ENCODE measurements at places on chromosomes 4 and X.

GRCh38 chr4:151626228-151626627 lies 134.6 kb downstream of the GATB start:
- no peak for DNase-seq

GRCh38 chrX:136215559-136215958 lies 35.6 kb downstream of the MAP7D3 start:
- no peak for DNase-seq

- peak; percentile 36 for DNase-seq
These were observed 291.9 kb downstream of the FAM47A start for GRCh38 chrX:33840176-33840575.

DNA sequence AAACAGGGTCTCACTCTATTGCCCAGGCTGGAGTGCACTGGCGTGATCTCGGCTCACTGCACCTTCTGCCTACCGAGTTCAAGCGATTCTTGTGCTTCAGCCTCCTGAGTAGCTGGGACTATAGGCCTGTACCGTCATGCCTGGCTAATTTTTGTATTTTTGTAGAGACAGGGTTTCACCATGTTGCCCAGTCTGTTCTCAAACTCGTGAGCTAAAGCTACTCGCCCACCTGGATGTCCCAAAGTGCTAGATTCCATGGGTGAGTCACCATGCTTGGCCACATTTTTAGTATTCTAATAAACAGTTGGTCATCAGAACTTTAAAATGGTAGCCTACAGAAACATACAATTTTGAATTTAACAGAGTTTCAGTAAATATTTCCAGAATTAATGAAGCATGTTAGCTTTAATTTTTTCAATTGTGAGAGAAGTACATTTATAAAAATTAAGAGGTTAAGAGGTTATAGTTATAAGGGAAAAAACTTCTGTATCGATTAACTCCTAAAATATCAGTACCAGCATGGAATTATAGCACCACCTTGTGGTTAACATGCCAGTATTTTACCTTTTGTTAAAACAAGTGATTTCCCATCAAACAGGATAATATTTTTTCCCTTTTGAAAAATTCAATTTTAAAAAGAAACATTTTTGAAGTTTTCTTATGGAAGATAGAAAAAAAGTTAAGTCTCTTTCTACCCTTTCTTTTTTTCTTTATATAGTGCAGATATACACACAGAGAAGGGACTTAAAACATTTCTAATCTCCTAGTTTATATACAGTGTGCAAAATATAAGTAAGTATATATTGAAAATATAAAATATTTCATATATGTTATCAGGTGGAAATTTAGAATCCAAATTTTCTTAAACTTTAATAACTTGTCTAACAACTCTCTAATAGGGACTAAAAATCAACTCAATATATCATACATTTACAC lies 35.4 kb downstream of the CEP44 start:
- no peak for DNase-seq

DNA sequence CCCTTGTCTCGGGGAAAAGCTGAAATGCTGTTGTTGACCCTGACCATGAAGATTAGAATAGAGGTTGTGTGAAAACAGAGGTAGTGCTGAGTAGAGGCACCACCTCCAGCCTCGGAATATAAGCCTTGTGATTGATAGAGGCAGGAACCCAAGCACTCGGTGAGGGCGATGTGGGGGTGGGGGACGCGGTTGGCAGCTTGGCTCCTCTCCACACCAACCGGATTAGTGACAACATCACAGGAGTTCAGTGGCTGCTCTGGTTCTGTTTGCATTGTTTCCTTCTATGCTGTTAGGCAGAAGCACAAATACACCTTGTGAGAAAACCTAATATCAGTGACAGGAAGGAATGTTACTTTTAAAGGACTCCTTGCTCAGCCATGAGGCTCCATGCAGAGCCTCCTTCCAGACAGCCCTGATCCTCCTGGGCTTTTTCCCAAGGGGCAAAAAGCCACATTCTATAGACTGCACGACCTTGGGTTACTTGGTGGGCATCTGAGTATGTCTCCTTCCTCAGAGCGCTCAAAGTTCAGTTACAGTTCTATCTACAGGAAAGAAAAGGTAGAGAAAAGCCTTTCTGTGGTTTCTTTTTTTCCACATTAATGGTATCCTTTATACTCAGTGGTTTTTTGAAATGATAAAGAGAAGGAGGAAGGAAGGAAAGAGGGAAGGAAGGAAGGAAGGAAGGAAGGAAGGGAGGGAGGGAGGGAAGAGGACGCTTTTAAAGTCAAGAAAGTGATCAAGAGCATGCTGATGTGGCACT lies 150.4 kb upstream of the NOCT start:
- no peak for DNase-seq

DNA sequence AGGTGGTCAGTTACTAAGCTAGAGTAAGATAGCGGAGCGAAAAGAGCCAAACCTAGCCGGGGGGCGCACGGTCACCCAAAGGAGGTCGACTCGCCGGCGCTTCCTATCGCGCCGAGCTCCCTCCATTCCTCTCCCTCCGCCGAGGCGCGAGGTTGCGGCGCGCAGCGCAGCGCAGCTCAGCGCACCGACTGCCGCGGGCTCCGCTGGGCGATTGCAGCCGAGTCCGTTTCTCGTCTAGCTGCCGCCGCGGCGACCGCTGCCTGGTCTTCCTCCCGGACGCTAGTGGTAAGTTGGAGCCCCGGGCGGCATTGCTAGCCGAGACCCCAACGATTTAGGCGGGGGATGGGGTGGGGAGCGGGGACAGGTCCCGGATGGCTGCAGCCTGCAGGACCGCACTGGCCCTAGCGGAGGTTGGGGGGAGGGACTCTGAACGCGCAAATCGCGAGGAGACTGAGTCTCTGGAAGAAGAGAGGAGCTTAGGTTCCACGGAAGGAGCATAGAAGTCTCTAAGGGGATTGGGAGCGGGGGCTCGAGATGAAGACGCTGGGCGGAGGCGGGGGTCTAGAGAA lies 573 bp downstream of the HTR2C start:
- peak; percentile 18 for DNase-seq

- no peak for DNase-seq
These were observed 2.1 kb upstream of the CCNG2 start for GRCh38 chr4:77154761-77155499.

- DNase-seq, result peak; percentile 34
These were observed 23.3 kb upstream of the GPR50 start for GRCh38 chrX:151153086-151153485.

DNA sequence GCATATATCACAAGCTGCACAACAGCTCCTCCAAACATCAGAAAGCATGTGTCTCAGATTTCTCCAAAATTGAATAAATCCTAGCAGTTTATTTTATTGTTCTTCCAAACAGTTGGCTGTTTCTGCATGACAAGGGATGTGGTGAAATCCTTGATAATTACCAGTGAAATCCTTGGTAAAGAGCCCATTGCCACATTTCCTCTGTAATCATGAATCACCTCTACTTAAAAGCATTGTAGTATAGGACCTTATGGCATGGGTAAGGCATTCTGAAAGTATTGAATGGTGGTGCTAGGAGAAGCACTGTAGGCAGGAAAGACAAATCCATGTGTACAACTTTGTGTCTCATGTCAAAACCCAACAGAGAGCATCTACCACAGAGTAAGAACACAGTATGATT lies 135.8 kb upstream of the NDST3 start:
- no peak for DNase-seq

DNA sequence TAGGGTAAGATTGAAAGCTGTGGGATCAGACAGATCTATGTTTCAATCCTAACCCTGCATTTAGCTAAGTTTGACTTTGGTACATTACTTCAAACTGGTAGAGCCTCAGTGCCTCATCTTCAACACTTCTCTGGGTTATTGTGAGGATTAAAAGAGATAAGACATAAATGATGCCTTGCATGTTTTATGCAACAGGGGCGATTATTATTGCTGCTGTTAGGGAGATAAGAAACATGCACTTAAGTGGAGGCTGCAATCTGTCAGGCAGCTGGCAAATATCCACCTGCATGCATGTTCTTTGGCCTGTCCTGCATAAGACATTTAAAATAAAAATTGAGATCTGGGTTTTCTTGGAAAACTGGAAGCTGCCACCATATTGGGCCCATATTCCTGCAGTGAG lies 24.6 kb downstream of the UNC5C start:
- no peak for DNase-seq

DNA sequence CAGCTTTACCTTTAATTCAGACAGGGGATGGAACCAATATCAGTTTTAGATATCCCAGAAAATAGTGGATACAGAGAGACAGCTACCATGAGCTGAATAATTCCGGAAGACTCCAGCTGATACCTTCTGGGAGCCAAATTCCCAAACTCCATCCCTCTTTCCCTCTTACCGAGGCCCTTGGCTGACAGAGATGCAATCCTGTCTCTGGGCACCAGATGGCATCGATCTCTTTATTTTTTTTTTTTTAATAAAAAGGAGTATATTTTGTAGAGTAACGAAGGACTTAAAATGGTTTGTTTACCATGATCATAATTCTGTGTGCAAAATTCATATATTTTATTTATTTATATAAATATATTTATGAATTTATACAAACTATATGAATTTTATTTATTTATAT lies 31.0 kb downstream of the RAB40A start:
- no peak for DNase-seq
